ENCODE measurements at places on chromosomes 7 and 10. TPM values are rescaled to one million over a fixed set of nuclear protein-coding genes. Genes with fewer than 3 reads are reported as not detected.

The PLCE1 gene
- total RNA-seq = 22.8 TPM

The CUL2 gene
- 41.5 TPM for total RNA-seq

GRCh38 chr10:43068471-43069210 lies 8.2 kb upstream of the RET start:
- H3K4me3 ChIP-seq = no peak overlapping the region
- no peaks in the 10 kb centered on the region for H3K4me1 ChIP-seq
- DNase-seq = no peak
- H3K27me3 ChIP-seq = peaks cover 2% of the 10 kb centered on the region
- no peaks in the 10 kb centered on the region for H3K36me3 ChIP-seq

- no peak overlapping the region for H3K4me3 ChIP-seq
- no peaks in the 10 kb centered on the region for H3K27me3 ChIP-seq
- no peaks in the 10 kb centered on the region for H3K4me1 ChIP-seq
- no peak for DNase-seq
Observed at GRCh38 chr7:19971956-19972355, 198.5 kb upstream of the TMEM196 start.

- no peak overlapping the region for H3K4me3 ChIP-seq
- no peak overlapping the region for H3K27ac ChIP-seq
- no peaks in the 10 kb centered on the region for H3K36me3 ChIP-seq
- H3K27me3 ChIP-seq = no peaks in the 10 kb centered on the region
Observed at GRCh38 chr10:119976421-119976820, 83.9 kb downstream of the SEC23IP start.

- no peaks in the 10 kb centered on the region for H3K27me3 ChIP-seq
- H3K4me3 ChIP-seq = no peak overlapping the region
- DNase-seq = peak; percentile 31
- no peak overlapping the region for H3K27ac ChIP-seq
Observed at GRCh38 chr10:131817866-131818509, 82.8 kb upstream of the PPP2R2D start.

DNA sequence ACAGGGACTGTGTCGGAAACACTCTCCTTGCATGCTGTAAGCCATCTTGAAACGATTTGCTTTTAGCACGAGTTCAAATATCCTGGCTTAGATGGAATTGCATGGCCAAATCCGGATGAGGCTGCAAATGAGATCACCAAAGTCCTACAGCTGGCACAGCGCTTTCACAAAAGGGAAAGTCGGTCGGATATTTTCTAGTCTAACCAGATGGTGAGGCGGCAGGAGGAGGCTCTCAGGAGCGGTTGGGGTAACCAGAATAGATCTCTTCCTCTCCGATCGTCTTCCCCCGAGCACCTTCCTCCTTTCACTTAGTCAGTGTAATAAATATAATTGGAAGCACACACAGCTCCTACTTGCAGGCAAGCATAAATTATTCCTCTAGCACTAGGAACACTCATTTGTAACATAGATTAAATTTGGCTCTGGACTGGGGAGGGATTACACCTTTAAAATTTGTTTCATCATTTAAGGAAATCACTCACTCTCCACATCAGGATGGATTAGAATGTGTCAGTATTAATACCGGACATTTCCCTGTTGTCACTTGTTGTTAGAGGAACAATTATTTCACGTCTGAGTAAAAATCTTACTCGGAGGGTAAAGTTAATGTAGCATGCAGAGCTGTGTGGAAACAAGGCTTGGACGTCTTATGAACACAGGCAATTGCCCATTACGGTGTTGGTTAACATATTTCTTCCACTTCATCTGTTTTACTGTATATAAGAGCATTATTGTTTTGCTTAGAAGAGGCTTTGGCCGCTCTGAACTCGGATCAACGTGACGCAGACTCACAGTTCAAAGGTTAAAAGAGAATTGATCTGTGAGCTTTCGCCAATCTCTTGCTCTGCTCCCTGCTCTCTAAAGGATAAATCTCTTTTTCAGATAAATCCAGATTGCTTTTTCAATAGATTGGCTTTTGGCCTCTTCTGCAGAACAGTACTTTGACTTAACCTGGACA lies 857.9 kb downstream of the TYW1 start:
- no peak overlapping the region for H3K27ac ChIP-seq
- DNase-seq = no peak
- no peaks in the 10 kb centered on the region for H3K4me1 ChIP-seq
- no peak overlapping the region for H3K4me3 ChIP-seq
- no peaks in the 10 kb centered on the region for H3K27me3 ChIP-seq

DNA sequence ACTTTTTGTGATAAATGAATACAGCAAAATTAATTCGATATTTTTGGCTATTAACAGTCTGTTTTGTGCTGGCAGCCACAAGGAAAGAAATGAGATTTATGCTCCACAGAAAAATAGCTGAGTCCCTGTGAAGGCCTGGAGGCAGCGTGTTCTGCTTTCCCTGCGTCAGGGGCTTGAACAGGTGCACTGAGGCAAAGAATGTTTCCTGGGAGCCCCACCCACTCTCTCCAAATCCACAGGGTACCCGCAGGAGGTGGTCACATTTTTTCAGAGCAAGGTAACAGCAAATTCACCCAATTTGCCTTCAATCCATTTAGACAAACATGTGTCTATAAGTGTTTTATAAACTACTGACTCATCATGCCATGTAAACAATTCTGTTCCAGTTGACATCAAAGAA lies 308.1 kb downstream of the TCERG1L start:
- no peaks in the 10 kb centered on the region for H3K4me1 ChIP-seq
- no peak overlapping the region for H3K4me3 ChIP-seq
- H3K27ac ChIP-seq = no peak overlapping the region
- no peaks in the 10 kb centered on the region for H3K36me3 ChIP-seq

DNA sequence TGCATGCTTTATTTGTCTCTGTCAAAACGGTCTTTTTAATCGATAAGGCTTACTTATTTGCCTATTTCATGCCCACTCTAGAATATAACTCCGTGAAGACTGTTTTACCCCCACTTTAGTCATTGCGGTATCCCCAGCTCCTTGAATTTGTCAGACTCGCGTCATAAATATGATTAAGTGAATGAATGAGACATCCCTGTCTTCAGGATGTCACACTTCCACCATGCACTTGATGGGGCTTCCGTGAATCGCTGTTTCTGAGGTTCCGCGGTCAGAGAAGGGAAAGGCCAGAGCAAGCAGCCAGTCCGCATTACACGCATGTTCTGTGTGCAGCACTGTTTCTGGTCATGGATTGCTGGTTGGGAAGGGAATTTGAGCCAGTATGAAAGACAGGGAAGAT lies 138.8 kb downstream of the CELF2 start:
- no peak overlapping the region for H3K27ac ChIP-seq
- peaks cover 25% of the 10 kb centered on the region for H3K36me3 ChIP-seq
- no peak overlapping the region for H3K4me3 ChIP-seq
- DNase-seq = no peak

- H3K4me3 ChIP-seq = no peak overlapping the region
- no peaks in the 10 kb centered on the region for H3K4me1 ChIP-seq
- no peaks in the 10 kb centered on the region for H3K27me3 ChIP-seq
- no peak for DNase-seq
Observed at GRCh38 chr7:119571666-119572065, 701.3 kb upstream of the KCND2 start.

DNA sequence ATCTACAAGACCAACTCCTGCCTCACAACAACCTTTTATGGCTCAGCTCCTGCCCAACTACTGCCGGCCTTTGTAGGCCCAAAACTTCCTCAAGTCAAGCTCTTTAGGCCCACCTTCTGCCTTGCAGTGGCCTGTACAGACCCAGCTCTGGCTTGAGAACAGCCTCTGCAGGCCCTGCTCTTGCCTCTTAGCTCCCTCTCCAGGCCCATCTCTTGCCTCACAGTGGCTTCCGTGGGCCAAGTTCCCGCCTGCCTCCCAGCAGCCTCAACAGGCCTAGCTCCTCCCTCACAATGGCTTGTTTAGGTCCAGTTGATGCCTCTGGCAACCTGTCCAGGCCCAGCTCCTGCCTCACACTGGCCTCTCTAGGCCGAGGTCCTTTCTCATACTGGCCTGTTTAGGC lies 32.4 kb upstream of the VKORC1L1 start:
- no peaks in the 10 kb centered on the region for H3K27me3 ChIP-seq
- no peaks in the 10 kb centered on the region for H3K4me1 ChIP-seq
- no peak overlapping the region for H3K4me3 ChIP-seq
- H3K27ac ChIP-seq = no peak overlapping the region
- DNase-seq = peak; percentile 88

DNA sequence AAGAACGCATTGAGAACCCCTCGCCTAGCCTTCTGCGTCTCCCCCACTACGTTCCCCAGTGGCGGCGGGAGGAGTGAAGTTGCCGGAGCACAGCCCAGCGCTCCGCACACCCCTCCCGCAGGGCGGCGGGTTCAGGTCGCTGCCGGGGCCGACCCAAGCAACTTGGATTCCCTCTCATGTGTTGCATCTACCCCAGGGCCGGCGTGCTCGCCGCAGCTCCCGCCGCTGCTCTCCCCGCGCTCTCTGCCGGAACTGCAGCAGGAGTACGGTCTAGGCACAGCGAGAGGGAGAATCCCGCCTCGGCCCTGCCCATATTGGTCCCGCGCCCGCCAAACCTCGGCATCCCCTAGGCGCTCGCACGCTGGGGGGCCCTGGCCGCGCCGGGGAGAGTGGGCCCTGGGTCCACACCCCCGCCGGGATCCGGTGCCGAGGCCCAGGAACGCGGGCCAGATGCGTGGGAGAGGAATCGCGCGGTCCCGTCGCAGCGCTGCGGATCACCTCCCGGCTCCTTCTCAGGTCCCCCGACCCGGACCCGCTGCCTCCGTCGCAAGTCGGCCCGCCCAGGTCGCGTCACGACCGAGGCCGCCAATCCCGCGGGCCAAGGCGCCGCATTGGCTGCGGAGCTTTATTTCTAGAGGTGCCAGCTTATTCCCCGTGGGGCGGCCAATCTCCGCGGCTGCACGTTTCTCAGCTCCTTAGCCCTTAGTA lies 648 bp upstream of the TMEM243 start:
- H3K27ac ChIP-seq = no peak overlapping the region
- peak; percentile 94 for DNase-seq
- H3K27me3 ChIP-seq = peaks cover 48% of the 10 kb centered on the region
- H3K4me1 ChIP-seq = no peaks in the 10 kb centered on the region
- peaks cover 7% of the 10 kb centered on the region for H3K36me3 ChIP-seq

DNA sequence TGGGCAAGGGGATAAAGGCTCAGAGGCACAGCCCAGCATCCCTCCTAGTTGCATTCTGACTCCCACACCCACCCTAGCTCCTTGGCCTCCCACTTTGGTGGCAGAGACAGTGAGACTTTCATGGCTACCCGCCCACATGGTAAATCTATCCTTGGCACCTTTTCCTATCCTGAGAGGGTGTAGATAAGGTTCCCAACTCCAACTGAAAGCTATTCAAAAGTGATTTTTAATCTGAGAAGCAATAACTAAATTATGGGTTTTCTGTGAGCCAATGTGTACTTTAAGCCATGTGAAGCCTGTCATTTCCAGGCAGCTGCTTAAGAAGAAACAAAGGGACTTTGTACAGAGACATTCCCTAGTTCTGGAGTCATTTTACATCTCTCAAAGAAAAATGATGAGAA lies 9.1 kb downstream of the LAMB1 start:
- H3K27me3 ChIP-seq = no peaks in the 10 kb centered on the region
- H3K27ac ChIP-seq = no peak overlapping the region
- DNase-seq = no peak
- peaks cover 97% of the 10 kb centered on the region for H3K36me3 ChIP-seq
- peaks cover 3% of the 10 kb centered on the region for H3K4me1 ChIP-seq

GRCh38 chr7:66263936-66264335 lies 58.8 kb downstream of the TPST1 start:
- no peaks in the 10 kb centered on the region for H3K4me1 ChIP-seq
- H3K36me3 ChIP-seq = peaks cover 17% of the 10 kb centered on the region
- DNase-seq = no peak
- H3K27ac ChIP-seq = no peak overlapping the region
- H3K4me3 ChIP-seq = no peak overlapping the region

All from endodermal cell (in vitro differentiated cells).